ENCODE measurements at places on chromosomes 11 and 22. TPM values are rescaled to one million over a fixed set of nuclear protein-coding genes. Genes with fewer than 3 reads are reported as not detected.

- no peak for DNase-seq
- H3K36me3 ChIP-seq, result no peaks in the 10 kb centered on the region
- H3K27me3 ChIP-seq, result no peaks in the 10 kb centered on the region
- no peak overlapping the region for H3K4me3 ChIP-seq
- H3K4me1 ChIP-seq, result peaks cover 10% of the 10 kb centered on the region
- H3K27ac ChIP-seq, result no peak overlapping the region
Measured at GRCh38 chr11:28679795-28680468, 571.7 kb downstream of the METTL15 start.

The RASL10A gene
- 0.27 TPM for total RNA-seq

The USP2 gene
- total RNA-seq, result 4.1 TPM

The SLN gene
- not detected for total RNA-seq

DNA sequence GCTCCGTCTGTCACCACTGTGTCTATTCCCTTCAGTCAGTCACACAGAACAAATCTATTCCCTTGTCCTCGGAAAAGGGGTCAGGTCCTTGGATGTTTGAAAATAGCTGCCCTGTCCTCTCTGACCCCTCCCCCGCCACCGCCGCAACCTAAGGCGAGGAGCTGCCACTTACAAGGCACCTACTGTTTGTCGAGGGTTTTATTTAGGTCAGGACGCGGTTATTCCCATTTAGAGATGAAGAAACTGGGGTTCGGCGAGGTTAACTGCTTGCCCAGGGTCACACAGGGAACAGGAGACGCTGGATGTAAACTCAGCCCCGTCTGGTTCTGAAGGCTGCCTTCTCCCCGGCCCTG is 1468.1 kb downstream of the BRD1 start:
- H3K4me3 ChIP-seq, result no peak overlapping the region
- H3K27me3 ChIP-seq, result peaks cover 1% of the 10 kb centered on the region
- H3K27ac ChIP-seq, result no peak overlapping the region
- peaks cover under 1% of the 10 kb centered on the region for H3K4me1 ChIP-seq
- no peak for DNase-seq

Data from chondrocyte (in vitro differentiated cells).